Thoracic aorta (tissue), 2 donors: ENCODE measurements at places on chromosomes 1 and 21.

DNA sequence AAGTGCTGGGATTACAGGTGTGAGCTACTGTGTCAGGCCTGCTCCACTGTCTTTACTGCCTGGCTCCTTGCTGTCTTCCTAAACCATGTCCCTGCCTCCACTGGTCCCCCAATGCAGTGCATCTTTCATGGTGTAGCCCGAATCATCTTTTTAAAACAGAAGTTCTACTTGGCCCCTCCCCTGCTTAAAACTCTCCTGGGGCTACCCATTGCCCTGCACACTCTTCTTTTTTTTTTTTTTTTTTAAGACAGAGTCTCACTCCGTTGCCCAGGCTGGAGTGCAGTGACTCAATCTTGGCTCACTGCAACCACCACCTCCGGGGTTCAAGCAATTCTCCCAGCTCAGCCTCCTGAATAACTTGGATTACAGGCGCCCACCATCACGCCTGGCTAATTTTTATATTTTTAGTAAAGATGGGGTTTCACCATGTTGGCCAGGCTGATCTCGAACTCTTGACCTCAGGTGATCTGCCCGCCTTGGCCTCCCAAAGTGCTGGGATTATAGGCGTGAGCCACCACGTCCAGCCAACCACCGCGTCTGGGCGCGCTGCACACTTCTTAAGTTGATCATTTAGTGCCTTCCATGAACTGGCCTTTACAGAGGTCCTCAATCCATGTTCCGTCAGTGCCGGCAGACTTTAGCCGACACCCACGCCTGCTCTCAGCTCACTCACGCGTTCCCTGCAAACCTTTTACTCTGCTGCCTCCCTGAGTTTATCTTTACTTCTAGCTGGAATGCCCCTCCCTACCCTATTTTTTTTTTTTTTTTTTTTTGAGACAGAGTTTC lies 2.4 kb downstream of the FCN3 start:
- DNase-seq: no peak

- DNase-seq: no peak
Measured at GRCh38 chr1:209850342-209850979, 22.7 kb downstream of the UTP25 start.

DNA sequence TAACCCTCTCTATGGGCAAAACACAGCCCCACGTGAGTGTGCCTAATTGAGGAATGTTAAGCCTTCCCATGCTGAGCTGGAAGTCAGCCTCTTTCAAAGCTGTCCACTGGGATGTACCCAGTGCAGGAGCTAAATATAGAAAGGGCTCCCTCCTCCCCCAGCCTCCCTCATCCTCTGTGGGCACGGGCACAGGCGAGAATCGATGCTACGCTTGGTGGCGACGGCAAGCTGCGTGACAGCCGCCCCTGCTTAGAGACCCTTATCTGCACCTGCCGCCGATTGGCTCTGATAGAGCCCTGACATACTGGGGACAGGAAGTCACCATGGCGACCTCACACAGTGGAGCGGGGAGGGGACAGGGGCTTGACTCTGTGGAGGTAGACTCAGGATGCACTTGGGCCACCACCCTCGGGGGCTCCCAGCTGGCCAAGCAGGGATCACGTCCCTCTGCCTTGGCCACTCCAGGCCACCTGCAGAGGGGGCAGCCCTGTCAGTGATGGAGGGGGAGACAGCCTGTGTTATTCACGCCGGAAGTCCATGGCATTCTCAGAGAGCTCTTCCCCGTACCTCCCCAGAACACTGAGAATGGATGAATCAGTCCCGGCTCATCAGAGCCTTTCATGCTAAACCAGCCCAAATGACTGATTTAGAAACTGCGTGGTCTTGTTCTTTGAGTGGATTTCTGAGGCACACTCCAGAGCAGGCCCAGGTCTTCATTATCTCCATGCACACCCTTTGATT lies 84.8 kb downstream of the KCND3 start:
- no peak for DNase-seq

DNA sequence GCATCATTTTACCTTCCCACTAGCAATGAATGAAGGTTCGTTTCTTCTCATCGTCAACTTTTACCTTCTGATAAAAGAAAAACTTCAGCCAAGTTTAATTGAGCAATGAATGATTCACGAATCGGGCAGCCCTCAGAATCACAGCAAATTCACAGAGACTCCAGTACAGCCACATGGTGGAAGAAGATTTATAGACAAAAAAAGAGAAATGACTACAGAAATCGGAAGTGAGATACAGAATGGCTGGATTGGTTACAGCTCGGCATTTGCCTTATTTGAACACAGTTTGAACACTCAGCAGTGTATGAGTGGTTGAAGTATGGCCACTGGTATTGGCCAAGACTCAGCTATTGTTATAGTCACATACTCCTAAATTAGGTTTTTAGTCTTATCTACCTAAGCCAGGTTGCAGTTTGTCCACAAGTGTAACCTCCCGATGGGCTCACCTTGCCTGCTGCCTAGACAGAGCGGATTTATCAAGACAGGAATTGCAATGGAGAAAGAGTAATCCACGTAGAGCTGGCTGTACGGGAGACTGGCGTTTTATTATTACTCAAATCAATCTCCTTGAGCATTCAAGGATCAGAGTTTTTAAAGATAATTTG lies 15.3 kb downstream of the AK4 start:
- DNase-seq: no peak

GRCh38 chr1:21952786-21953520 lies 15.8 kb upstream of the HSPG2 start:
- DNase-seq: no peak

GRCh38 chr1:213279410-213279809 lies 228.4 kb downstream of the RPS6KC1 start:
- no peak for DNase-seq

GRCh38 chr1:7688659-7689058 lies 82.4 kb upstream of the VAMP3 start:
- no peak for DNase-seq

GRCh38 chr1:238916828-238917227 lies 469.5 kb upstream of the CHRM3 start:
- no peak for DNase-seq

DNA sequence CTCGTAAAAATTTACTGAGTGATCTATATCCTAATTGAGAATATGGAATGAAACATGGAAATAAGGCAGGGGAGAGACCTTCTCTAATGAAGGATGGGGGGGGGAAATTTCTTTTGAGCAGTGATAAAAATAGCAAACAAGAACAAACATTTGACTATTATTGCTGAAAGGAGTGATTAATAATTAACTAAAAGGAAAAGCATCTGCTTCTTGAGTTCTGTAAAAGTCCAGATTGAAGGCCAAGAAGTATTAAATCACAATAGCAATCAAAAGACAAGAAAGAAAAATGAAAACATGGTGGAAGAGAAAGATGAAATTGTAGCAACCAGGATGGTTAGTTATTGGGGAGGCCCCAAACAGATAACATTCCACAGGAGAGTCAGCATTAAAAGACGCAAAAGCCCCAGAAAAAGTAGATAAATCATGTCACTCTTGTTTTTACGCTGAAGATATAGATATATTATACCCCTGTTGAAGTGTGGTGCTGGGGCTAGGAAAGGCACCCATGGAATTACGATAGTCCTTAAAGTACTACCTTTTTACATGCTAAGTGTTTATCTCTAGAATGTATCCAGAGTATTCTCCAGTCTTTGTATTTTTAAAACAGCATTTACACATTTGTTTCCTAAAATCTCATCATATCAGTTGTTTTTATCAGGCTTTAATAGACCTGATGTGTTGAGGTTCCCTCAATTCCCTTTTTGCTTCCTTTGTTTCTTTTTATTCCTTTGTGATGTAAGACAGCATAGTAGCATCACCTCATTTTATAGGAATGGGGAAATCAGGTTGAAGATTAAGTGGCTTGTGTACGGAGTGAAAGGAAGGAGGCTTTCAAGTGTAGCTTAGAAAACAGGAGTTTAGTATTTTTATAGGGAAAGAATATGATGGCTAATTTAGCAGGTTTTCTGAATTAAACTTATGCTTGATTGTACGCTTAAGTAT lies 28.9 kb downstream of the DISP1 start:
- no peak for DNase-seq

DNA sequence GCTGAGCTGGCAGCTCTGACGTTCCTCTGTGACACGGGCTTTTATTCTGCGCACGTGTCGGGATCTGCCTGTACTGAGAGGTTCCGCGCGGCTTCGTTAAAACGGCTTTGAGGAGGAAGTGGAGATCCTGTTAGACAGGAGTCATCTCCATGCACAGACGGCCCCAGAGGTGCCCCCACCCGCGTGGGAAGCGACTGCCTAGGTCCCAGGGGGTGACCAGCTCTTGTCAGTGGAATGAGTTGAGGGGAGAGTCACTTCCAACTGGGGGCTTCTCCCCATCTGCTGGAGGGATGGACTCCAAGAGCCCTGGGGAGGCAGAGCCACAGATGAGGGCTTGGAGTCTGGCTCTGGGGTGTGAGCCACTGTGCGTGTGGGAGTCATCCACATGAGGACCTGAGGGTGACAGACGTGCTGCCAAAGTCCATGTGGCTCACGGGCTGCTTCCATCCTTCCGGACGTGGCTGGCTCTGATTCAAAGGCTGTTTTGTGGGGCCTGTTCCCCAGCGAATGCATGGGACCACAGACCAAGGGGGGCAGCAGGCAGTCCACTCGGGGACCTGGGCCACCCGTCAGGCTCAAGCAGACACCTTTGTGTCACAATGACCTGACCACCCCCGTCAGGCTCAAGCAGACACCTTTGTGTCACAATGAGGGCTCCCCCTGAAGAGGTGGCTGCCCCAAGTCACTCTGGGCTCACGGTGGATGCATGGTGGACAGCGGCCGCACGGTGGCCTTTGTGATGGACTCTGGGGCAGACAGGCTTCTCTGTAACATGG lies 26.8 kb downstream of the PTTG1IP start:
- DNase-seq: no peak

- DNase-seq: no peak
Measured at GRCh38 chr1:234000557-234001041, 96.1 kb downstream of the SLC35F3 start.

GRCh38 chr1:44036409-44037139 lies 5.3 kb upstream of the SLC6A9 start:
- peak; percentile 37 for DNase-seq

- DNase-seq: no peak
Measured at GRCh38 chr1:15757575-15758342, 836 bp upstream of the FBLIM1 start.

DNA sequence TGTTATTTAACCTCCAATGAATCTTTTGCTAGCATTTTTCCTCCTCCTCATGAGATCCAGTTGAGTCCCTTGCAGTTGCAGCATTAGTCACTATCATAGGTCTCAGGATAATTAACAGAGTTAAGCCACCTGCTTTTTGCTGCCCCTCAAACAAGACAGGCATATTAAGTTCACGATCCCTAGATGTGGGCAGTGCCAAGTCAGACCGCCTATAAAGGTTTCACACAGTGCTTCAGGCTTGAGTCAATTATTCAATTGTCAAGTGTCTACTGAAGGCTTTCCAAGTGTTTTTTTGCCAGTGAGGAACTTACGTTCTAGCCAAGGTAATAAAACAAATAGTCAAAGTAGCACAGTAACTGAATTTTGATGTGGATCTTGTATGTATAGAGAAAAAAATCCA lies 175.0 kb downstream of the DAB1 start:
- no peak for DNase-seq

- DNase-seq: no peak
Measured at GRCh38 chr1:235106457-235106856, 22.2 kb downstream of the TOMM20 start.

- DNase-seq: no peak
Measured at GRCh38 chr1:159211331-159212136, 6.9 kb downstream of the ACKR1 start.

DNA sequence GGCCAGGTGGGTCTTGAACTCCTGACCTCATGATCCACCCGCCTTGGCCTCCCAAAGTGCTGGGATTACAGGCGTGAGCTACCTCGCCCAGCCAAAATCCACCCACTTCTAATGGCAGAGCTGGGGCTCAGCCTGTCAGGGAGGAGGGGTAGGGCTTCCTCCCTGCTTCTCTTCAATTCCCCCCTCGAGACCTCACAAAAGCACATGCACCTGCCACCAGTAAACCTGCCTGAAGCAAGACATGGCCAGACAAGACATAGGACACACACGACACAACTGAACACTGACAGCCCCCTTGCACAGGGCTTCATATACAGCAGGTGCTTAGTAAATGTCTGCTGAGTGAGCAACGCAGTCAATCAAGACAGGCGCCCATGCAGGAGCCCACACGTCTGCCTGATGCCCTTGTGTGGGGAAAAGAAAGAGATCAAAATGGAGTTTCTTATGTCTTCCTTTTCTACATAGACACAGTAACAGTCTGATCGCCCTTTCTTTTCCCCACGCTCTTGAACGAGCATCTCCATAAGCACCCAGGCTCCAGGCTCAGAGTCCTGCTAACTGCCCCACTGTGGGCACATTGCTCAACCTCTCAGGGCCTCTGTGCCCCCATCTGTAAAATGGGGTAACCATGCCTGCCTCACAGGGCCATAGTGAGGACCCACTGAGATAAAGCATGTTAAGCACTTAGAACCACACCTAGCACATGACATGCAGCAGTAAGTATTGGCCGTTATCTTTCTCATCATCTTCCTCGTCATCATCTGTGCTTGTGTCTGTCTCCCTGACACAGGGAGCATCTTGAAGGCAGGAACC lies 8.8 kb downstream of the SDC3 start:
- DNase-seq: no peak

DNA sequence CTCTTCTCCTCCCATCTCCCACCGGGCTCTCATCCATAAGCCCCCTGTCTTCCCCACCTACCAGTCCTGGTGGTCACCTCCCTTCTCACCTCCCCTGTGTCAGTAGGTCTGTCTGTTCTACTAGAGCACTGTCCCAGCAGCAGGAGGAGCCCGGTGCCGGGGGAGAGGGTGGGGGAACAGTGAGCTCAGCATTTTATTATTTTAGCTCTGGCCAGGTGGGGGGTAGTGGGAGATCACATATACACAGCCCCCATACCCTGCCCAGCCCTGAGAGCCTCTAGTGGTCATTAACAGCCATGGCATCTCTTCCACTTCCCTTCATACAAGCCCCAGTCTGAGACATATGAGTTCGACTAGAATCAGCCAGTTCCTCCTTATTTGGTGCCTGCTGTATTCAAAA lies at the start of gene TMOD4:
TSS of gene TMOD4 (minus strand) at position 119 of the 400 bp plus-strand sequence. CDS start 1,106 bp downstream, outside the sequence.
- DNase-seq: no peak

DNA sequence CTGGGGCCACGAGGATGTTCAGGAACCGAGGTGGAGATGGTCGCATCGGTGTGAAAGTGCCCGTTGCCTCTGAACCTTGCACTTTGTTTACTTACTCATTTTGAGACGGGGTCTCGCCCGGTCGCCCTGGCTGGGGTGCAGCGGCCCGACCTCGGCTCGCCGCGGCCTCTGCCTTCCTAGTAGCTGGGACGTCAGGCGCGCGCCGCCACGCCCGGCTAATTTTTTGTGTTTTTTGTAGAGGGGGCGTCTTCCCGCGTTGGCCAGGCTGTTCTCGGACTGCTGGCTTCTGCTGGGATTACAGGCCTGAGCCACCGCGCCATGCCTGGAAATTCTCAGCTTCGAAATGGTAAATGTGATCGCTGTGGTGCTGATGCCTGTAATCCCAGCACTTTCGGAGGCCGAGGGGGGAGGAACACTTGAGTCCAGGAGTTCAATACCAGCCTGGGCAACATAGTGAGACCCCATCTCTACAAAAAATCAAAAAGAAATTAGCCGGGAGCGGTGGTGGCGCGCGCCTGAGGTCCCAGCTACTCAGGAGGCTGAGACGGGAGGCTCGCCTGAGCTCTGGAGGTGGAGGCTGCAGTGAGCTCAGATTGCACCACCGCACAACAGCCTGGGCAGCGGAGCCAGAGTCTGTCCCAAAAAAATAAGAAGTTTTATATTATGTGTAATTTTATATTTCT lies 684 bp upstream of the MRPL20 start:
- no peak for DNase-seq

GRCh38 chr1:63691701-63692425 lies 82.0 kb upstream of the ROR1 start:
- DNase-seq: no peak

GRCh38 chr1:167670563-167670962 lies 40.5 kb downstream of the RCSD1 start:
- no peak for DNase-seq
